ENCODE measurements at places on chromosomes 13 and 19. TPM values are rescaled to one million over a fixed set of nuclear protein-coding genes. Genes with fewer than 3 reads are reported as not detected.

DNA sequence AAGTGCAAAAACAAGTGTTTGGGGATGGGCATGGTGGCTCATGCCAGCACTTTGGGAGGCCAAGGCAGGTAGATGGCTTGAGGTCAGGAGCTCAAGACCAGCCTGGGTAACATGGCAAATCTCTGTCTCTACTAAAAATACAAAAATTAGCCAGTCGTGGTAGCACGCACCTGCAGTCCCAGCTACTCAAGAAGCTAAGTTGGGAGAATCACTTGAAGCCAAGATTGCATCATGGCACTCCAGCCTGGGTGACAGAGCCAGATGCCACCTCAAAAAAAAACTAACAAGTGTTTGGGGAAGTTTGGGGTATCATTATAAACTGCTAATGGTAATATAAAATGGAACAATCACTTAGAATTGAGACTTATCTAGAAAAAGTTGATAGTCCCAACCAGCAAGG lies 24.6 kb downstream of the XPO4 start:
- no peak for DNase-seq

DNA sequence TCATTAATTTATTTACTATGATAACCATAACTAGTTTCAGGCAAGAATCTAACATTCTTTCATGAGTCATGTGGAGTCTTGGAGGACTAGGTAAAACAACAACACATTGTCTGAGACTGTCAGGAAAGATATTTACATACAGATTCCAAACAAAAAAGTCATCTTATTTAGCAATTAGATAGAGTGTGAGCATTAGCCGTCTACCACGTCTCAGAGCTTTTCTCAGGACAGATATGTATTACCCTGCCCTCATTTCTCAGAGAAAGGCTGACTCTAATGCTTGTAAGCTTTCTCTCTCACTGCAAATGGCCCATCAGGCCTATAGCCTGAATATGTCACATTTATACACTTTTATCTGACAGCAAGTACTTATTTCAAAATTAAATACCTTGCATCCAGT lies 312.1 kb upstream of the PCDH20 start:
- DNase-seq = no peak

GRCh38 chr13:41408746-41409145 lies 48.6 kb upstream of the RGCC start:
- no peak for DNase-seq

DNA sequence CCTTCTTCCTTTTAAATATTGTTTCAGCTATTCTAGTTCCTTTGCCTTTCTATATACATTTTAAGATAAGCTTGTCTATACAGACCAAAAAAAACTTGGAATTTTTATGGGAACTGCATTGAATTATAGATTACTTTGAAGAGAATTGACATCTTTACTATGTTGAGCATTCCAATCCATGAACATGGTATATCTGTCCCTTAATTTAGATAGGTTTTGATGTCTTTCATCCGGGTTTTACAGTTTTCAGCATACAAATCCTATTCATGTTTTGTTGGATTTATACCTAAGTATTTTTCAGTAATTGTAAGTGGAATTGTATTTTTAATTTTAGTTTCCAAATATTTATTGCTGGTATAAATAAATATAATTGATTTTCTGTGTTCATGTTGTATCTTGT lies 12.2 kb upstream of the IFNL1 start:
- no peak for DNase-seq

- no peak for DNase-seq
These were observed 133.7 kb downstream of the RAP2A start for GRCh38 chr13:97567510-97568243.

WBP4 gene
- 7.6 TPM for total RNA-seq

DNA sequence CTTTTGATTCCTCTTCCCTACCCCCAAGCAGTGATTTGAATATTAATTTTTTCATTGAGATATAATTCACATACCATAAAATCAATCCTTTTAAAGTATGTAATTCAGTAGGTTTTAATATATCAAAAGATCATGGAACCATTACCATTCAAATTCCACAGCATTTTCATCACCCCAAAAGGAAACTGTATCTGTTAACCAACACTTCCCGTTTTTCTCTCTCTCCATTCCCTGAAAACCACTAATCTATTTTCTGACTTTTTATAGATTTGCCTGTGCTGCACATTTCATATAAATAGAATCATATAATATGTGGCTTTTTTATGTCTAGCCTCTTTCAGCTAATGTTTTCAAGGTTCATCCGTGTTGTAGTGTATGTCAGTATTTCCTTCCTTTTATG lies 107.1 kb downstream of the PAN3 start:
- no peak for DNase-seq

GRCh38 chr19:53624771-53625545 lies 6.8 kb upstream of the DPRX start:
- DNase-seq = no peak

DNA sequence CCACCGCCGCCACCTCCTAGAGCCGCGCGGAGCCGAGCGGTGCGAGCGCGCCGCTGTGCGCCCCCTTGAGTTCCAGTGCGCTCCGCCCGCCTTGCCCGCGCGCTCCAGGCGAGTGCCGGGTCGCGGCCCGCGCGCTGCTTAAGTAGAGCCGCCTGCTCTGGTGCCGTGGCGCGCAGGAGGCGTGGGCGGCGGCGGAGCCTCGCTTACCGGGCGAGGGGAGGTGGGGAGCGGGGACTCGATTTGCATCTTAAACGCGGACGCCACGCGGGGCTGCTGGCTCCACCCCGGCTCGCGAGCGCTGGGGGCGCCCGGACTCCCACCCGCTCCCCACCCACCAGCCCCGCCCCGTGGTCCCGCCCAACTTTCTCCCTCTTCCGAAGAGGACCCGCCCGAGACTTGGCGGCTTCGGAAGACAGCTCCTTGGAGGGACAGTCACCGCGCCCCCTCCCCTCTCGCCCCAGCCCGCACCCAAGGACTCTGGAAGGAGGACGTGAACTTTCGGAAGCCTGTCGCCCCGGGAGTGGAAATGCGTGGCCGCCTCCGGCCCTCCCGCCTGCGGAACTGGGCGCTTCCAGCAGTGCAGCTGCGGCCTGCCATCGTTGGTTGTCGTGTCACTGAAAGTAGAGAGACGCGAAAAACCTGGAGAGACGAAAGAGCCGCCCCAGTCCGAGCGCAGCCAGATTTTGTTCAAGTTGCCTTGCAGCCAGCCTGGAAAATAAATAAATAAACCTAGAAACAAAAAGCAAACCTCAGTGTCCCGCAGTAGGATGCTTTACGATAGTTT lies at the start of gene KCTD12:
KCTD12 (minus strand) TSS at position 114 of the 784 bp plus-strand sequence. CDS start 257 bp downstream, outside the sequence.
- peak; percentile 63 for DNase-seq

DNA sequence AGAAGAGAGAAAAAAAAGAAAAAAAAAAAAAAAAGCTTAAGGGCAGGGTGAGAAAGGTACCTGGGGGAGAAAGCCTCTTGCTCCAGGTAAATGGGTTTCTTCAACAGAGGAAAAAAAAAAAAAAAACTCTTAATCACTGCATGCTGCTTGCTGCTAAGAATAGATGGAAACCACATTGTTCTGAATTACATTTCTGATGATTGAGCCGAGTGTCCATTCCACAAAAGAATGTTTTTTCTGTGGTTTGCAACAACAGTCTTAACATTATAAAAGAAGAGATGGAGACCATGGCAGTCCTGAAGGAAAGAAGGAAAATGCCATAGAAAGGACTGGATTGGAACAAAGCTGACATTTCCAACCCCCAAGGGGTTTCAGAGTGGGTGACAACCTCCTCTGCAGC lies 1312.7 kb downstream of the SLITRK1 start:
- no peak for DNase-seq

TSHZ3 gene
- total RNA-seq = 0.18 TPM

ZNF208 gene
- total RNA-seq = 3.2 TPM

FCER2 gene
- total RNA-seq = 1.2 TPM

- DNase-seq = no peak
These were observed 12.1 kb upstream of the ZNF554 start for GRCh38 chr19:2807379-2808128.

DNA sequence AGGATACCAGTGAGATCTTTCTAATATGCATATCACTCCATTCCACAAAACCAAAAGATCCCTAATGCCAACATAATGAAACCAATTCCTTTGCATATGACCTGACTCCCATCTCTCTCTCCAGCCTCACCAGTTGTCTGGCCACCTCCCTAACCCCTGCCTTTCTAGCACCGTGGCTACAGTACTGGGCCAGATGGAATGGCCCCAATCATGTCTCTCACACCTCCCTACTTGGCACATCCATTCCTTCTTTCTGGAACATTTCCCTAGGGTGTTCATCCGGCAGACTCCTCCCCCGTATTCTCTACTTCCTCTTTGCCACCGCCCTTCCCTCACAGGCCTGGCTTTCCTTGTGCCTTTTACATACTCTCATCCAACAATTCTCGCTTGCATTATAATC lies 62.0 kb downstream of the GPALPP1 start:
- no peak for DNase-seq

DNA sequence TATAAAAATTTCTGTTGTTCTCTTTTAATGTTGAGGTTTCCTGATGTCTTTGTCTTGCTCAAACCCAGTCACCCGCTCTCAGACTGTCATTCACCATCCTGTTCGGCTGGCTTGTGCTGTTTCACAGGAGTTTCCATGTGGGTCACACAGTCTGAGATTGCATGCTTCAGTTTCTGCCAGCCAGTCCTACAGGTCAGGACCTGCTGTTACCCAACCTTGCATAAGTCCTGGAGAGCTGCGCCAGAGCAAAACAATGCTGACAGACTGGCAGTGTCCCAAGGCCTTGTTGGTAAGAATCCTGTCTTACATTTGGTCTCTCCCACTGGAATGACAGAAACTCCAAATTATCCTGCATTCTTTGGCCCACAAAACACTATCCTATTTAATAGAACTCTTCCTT lies 340.0 kb upstream of the SLITRK5 start:
- no peak for DNase-seq

DNA sequence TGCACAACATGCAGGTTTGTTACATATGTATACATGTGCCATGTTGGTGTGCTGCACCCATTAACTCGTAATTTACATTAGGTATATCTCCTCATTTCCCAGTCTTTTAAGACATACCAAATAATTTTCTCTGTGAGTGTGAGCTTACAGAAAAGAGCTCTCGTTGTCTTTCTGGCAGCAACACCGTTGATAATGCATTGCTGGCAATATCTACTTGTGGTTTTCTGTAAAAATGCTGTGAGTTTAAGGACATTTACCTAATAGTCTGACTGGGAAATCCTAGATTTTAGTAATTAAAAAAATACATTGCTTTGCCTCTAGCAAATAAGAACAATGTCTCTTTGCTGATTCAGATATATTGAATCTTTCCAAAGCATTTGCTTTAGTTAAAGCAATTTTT lies 8.4 kb downstream of the IGFL3 start:
- no peak for DNase-seq

- peak; percentile 93 for DNase-seq
These were observed at the start of gene TYK2 for GRCh38 chr19:10380313-10381102. TYK2 (minus strand) TSS chr19:10380572; CDS start chr19:10378406, 2,166 bp downstream.

MBD3L5 gene
- not detected for total RNA-seq

TUBB4A gene
- 5.0 TPM for total RNA-seq

SHANK1 gene
- 0.32 TPM for total RNA-seq

- no peak for DNase-seq
These were observed 294.0 kb upstream of the MIR17HG start for GRCh38 chr13:91053318-91054065.

CYP2B6 gene
- total RNA-seq = not detected

- no peak for DNase-seq
These were observed 19.2 kb upstream of the LATS2 start for GRCh38 chr13:21080593-21080891.

DNA sequence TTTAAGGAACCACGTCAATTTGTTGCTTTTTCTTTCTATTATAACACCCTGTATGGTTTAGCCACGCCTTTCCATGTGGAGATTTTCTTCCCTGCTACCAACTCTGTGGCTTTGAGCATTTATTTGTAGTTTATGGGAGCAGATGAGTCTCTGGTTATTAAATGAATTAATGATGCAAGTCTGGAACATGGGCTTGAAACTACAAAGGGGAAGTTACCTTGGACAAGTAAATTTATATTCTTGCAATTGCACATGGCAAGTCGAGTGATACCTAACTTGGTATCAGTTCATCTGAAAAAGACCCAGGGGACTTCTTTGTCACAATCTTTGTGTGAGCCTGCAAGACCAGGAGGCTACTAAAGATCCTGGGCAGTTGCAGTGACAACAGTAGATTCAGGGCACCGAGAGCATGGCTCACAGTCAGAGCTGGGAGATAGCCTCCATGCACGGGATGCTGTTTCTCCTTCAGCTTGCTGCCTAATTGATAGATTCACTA lies 24.4 kb downstream of the B3GLCT start:
- DNase-seq = no peak

DNA sequence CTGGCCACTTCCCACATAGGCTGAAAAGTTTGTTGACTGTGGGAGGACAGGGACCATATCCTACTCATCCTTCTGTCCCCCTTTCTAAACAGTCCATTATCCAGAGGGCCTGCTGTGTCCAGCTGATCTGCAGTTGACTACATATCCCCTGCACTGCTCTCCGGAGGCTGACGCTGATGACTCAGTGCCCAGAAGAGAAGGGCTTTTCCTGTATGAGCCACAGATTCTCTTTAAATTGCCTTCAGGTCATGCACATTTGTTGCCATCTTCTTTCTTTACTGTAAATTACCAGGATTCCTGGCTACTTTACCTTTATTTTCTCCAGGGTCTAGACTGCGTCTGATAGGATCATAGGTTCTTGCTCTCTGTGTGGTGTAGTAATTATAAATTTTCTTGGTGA lies 125.2 kb downstream of the LACC1 start:
- no peak for DNase-seq

DNA sequence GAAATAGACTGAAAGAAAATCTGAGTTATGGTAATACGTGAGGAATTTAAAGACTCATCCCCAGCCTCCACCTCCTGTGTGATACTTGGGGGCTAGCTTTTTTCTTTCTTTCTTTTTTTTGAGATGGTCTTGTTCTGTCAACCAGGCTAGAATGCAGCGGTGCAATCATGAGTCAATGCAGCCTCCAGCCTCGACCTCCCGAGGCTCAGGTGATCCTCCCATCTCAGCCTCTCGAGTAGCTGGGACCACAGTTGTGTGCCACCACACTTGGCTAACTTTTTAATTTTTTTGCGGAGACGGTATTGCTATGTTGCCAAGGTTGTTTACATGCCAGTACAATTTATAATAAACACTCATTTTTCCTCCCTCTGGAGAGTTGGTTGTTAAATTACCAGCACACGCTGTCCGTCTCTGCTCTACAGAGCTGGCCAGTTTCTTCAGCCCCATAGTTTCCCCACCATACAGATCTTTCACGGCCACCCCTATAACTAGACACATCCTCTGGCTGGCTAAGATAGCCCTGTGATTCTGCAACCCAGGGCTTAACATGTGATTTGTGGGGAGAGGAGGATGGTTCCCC lies 4.8 kb downstream of the TNFSF9 start:
- no peak for DNase-seq

DNA sequence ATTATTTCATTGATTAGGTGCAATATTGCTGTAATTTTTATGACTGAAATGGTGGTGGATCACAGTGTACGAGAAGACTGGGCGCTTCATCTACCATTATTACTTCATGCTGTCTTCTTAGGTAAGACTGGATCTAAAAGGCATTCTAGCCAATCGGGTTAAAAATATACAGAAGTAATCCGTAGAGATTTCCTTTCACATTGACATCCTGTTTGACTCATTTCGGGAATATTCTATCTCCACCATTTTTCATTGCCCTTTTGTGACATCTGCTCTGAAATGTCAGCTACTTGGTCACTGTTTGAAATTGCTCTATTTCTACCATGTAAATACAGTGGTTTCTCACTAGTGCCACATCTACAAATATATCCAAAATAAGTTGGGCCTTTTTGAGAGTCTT lies 90.2 kb downstream of the ZAR1L start:
- no peak for DNase-seq

GRCh38 chr19:28396287-28396831 lies 816.6 kb downstream of the UQCRFS1 start:
- no peak for DNase-seq

GRCh38 chr13:31545616-31546015 lies 193.7 kb upstream of the RXFP2 start:
- no peak for DNase-seq
